Right atrium auricular region (tissue), 2 donors: ENCODE measurements at places on chromosomes 6 and 20. TPM values are rescaled to one million over a fixed set of nuclear protein-coding genes. Genes with fewer than 3 reads are reported as not detected.

The TSPYL4 gene
- total RNA-seq = 29.2 TPM

The EPPIN gene
- not detected for total RNA-seq

The ME1 gene
- total RNA-seq = 26.5 TPM

The KCNK15 gene
- 1.4 TPM for total RNA-seq

The SPTLC3 gene
- total RNA-seq = 2.8 TPM

The DDX43 gene
- total RNA-seq = 0.85 TPM

The PRICKLE4 gene
- 4.3 TPM for total RNA-seq

The KIF25 gene
- total RNA-seq = not detected

The TPMT gene
- total RNA-seq = 18.4 TPM
